DMS 273 treated with DMSO at 0.1 percent for 48 hours (cell line): ENCODE measurements at places on chromosomes 3 and 15.
A peak's percentile ranks its signal among the peaks of the same experiment; 100 is the strongest.

DNA sequence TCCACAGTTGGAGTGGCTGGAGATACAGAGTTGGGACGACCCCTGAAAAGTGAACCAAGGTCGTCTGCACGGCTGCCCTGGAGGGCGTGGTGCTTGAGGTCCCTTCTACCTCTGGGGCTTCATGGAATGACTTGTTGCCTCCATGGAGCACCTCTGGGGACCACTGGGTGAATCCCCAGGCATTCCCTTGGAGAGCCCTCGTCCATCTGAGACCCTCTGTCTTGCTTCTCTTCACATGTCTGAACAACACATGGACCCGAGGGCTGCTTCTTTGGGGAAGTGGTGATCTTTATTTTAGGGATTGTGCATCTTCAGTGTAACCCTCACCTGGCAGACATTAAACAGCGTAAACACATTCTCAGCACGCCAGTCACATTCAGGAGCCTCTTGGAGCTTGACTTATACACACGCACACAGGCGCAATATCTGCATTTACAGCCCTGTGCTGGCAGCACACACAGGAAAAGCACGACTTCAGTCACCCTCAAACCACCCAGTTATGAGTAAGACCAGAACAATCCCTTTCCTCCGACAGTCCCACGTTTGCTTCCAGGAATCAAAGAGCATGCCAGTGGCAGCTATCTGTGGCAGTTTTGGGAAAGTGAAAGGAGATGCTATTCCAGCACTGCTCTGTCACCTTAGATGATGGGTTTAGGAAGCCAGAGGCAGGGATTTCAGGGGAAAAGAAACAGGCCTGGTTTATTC, 12.6 kb downstream of the FAM107A start:
- DNase-seq: no peak

- no peak for DNase-seq
These were observed 71.3 kb downstream of the CLSTN2 start for GRCh38 chr3:140006331-140006730.

- no peak for DNase-seq
These were observed 42.3 kb downstream of the NEK10 start for GRCh38 chr3:27326629-27327545.

DNA sequence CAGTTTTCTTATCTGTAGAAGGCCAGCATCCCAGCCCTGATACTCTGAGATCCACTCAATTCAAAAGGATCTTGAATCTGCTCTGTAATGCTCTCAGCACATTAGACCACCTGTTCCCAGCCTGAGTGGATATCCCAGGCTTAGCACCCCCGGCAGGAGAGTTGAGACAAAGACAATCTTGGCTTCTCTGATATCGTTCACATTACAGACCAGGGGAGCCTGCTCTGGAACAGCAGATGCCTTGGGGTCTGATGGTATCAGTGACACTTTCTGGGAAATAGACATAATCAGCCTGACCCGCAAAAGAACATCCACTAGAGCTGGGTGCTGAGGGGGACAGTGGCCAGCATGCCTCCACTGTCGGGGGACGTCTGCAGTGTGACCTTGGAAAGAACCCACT, 70.6 kb downstream of the BDH1 start:
- no peak for DNase-seq

DNA sequence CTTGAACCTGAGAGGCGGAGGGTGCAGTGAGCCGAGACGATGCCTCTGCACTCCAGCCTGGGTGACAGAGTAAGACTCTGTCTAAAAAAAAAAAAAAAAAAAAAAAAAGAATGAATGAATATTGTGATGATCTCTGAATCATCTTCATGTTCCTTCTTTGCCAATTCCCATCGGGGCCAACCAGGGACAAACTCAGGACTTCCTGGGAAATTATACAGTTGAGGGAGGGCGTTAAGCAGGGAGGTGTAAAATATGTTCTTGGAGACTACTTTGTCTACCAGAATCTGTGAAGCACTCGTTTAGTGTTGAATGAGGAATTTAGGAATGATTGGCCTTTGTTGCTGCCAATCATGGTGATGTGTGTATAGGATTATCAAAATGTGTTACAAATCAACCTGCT, 210.6 kb downstream of the PTPRG start:
- no peak for DNase-seq

- DNase-seq: no peak
These were observed 83.5 kb downstream of the PCSK6 start for GRCh38 chr15:101406036-101406435.

DNA sequence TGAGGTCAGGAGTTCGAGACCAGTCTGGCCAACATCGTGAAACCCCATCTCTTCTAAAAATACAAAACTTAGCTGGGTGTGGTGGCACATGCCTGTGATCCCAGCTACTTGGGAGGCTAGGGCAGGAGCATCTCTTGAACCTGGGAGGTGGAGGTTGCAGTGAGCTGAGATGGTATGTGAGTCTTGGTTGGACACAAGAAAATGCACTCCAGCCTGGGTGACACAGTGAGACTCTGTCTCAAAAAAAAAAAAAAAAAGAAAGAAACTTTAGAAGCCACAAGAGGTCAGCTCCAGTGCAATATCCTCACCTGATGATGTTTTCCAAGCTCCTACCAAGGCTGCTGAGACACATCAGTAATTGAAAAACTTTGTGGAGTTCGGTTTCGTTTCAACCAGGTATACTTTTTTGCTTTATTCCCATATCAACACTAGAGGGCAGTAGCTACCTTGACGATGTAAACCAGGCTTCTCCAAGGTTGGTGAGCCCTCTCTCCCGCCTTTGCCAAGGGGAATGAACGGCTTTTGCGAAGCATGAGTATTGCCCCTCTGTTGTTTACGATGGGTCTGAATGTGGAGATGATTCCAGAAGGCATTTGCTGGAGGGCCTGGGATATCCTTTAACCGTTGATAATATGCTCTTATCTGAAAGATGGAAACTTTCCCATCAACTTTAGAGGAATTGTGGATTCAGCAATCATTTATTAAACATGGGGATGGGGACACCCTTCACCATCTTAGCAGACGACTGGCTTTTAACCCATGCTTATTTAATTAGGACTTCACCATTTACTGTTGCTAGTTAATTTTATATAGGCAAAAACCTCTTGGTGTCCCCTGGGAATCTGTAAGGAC, 202.8 kb downstream of the SV2B start:
- DNase-seq: peak; percentile 12

- peak; percentile 75 for DNase-seq
These were observed 162.5 kb downstream of the FNDC3B start for GRCh38 chr3:172201870-172202236.

DNA sequence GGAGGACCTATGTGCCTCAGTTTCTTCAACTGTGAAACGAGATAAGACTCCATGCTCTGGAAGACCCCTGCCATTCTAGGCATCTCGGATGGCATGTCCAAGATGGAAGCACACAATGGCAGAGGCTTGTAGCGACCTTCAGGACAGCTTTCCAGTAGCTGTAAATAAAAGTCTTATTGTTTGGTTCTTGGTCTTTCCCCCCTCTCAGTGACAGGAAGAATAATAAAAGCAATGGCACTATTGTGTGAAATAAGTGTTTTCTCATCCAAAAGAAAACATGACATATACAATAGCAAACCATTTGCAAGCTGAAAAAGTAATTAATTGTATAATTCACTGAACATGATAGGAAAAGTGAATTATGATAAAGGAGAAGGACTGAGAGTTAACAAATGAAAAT, 32.5 kb upstream of the CD47 start:
- DNase-seq: no peak

GRCh38 chr3:157335233-157336076, 101.2 kb upstream of the PTX3 start:
- peak; percentile 59 for DNase-seq

GRCh38 chr3:69271098-69271497, 114.8 kb downstream of the FRMD4B start:
- no peak for DNase-seq

DNA sequence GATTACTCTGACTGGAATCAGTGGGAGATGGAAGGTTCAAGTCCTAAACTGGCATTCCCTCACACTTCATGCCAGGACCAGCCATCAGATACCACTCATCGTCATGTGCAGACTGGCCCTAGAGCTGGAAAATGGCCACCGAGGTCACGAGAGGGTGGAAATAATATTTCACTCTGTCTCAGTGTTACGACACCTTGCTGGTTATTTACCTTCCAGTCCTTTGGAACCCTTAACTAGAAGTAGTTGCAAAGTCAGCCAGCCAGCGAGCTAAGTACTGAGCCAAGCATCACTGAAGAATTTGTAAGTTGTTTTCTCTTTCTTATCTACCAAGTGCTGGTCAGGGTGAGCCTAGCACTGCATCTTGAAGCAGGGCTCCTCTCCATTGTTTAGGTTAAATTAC, 309.9 kb upstream of the RASGRP1 start:
- no peak for DNase-seq

- no peak for DNase-seq
These were observed 99.9 kb downstream of the SRGAP3 start for GRCh38 chr3:9149566-9149965.

GRCh38 chr15:45637552-45638033, 2.8 kb downstream of the SQOR start:
- no peak for DNase-seq

DNA sequence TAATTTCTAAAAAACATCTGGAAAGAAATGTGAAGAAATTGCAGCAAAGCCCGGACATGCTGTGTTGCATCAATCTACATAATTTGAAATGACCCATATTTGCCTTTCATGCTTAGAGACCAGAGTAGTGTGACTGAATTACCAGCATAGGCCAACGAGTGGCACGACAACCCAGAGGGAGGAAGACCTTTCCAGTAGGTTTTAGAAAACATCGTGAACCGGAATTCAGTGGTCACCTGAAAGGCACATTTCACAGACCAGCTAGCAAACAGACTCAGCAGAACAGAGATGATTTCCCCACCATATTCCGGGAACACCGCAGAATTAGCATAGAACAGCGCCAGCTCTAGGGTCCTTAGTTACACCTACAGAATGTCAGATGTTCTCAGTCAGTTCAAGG, 620.0 kb upstream of the ZNF385D start:
- no peak for DNase-seq

DNA sequence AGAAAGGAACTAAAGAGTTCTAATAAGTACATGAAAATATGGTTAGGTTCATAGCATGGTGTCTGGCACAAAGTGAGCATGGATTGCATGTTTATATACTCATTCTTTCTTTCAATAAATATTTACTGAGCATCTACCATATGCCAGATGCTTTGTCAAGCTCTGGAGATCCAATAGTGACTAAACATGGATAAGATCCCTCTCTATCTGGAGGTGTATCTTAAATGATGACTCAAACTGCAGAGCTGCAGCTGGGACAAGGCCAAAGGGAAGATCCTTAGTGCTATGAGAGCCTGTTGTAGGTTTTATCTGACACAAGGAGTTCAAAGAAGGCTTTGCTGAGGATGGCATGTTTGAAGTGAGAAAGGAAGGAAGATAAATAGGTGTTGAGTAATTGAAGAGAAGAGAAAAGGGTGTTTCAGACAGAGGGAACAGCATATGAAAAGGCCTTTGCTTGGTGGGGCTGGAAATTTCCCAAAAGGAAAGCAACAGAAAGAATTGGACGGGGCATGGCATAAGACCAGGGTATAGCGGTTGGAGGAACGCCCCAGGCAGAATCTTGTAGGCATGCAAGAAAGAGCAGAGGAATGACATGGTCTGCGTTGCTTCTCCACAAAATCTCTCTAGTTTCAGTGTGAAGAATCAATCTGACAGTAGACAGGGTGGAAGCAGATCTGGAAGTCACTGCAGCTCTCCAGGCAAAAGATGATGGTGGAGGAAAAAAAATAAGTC, 239.9 kb upstream of the LRTM1 start:
- DNase-seq: no peak

DNA sequence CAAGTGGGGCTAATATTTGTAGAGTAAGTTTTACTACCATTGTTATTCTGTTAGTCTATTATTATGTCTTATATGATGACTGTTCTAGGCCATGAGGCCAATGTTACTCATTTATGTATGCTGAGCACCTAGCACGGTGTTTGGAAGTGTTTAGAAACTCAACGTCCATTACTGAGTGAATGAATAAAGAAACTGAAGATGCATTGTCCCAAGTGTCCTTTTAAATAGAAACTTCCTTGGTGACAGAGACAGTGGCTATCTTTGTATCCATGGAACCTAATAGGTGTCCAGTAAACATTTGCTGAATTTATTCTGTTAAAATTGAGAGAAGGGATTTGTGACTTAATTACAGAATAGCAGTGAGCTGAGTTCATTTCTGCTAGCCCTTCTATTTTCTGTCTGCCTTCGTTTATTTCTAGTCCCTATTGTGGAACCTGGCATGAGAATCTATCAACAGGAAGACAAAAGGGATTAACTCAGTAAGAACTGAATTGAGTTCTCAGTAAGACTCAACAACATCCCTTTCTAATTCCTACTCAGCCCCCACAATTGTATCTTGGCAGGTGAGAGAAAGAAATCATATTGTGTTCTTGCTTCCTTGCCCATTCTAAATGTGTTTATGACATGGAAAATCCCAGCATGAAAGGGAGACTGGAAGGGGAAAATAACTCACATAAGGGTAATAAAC, 246.6 kb upstream of the LRRC3B start:
- DNase-seq: no peak

GRCh38 chr3:124118397-124118796, 126.5 kb upstream of the ROPN1 start:
- no peak for DNase-seq

- no peak for DNase-seq
These were observed 1.6 kb downstream of the PARP3 start for GRCh38 chr3:51943451-51944391.

DNA sequence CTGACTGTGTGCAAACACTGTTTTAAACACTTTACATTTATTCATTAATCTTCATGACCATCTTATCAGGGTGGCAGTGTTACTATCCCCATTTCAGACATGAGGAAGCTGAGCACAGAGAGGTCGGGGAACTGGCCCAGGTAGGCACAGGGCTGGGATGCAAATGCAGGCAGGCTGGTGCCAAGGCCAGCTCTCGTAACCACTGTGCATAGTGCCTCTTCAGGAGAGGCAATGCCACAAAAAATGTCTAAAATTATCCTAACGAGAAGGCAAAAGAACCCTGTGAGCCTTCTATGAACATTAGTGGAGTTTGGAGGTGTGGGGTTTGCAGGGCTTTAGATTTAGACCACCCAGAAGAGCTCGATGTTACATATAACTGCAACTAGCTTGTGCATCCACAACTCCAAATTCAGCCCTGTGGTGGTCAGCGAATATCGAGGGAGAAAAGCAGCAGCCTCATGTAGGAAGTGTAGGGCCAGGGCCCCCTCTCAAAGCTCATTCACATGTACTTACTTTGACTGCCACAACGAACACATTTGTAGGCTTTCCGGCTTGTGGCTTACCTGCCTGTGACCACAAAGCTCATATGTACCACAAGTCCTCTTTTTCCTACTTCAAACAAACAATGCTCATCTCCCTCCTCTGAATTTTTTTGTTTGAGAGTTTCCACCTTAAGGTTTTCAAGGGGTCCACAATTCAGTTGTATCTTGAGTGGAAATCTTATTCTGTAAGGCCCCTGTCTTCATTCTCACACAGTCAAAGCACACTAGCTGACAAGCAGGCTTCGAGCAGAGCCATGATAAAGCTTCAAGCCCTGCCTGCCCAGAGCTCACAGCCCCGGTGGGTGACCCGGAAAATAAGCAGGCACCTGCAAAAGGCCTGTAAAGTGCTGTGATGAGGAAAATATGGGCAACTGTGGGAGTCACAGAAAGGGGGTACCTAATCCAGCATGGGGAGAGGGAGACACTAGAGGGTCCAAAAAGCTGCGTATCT, 722.9 kb upstream of the CFAP20DC start:
- DNase-seq: no peak
